ENCODE measurements at places on chromosomes 12 and 14.

DNA sequence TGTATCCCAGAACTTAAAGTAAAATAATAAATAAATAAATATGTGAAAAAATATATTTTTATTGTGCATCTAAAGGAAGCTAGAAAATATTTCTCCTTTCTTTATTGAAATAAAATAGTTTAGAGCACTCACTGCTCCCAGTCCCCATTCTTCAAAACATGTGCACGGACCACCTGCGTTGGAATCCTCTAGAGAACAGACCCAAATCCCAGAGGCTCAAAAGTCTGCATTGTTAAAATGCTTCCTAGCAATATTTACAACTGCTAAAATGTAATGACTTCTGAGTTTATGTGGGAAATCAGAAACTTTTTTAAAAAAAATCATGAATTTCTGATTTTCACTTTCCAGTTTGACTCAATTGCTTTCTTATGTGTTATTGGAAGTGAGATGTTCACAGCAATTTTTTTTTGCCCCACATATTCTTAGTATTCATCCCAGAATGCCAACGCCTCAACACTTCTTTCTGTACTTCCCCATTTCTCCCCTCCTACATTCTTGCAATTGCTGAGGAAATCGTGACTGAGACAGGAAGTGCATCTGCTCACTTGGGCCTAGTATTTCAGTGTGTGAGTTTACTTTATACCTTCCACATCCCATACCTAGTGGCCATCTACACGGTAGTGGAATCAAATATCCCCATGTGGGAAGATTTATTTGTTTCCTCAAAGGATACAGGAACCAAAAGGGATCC, 116.0 kb upstream of the FLRT2 start:
- peak; percentile 66 for DNase-seq

GRCh38 chr14:42424501-42424900, 817.8 kb downstream of the LRFN5 start:
- no peak for DNase-seq

GRCh38 chr14:20797164-20797563, 5.5 kb downstream of the RNASE1 start:
- no peak for DNase-seq

- peak; percentile 30 for DNase-seq
These were observed 84.0 kb downstream of the LRP6 start for GRCh38 chr12:12182703-12183365.

- peak; percentile 34 for DNase-seq
These were observed 5.2 kb downstream of the TRAFD1 start for GRCh38 chr12:112130441-112130998.

- peak; percentile 92 for DNase-seq
These were observed at the start of the genes GATC and TRIAP1 for GRCh38 chr12:120445911-120446843. GATC (plus strand) TSS chr12:120446444; CDS start chr12:120446481, 37 bp downstream. TRIAP1 (minus strand) TSS chr12:120446384; CDS start chr12:120446372, 12 bp downstream.

DNA sequence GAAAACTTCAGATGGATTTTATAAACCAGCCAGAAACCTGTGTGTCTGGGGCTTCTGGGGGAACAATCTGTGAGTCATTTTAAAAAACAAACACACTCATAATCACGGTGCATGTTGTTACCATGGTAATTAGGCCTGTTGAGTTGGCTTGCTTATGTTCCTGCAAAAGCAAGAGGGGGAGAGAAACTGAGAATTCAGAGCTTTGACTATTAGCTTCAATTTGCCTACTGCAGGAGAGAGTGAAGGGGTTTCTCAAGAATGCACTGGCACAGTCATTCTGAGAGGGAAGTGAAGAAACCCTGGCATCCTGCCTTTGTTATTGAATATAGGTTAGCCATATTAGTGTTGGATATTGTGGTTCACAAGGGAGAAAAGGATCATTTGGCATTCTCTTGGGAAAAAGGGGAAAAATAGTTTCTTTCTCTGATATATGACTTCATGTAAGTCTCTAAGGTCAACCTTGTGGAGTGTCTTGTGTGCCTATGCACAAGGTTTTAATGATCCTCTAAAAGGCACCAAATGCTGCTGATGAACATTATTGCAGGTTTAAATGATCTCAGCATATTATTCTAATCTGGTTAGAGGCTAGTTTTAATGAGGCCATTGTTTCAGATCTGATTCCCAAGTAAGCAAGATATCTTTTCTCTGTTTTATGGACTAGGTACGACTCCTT, 12.9 kb downstream of the GNG2 start:
- peak; percentile 86 for DNase-seq

DNA sequence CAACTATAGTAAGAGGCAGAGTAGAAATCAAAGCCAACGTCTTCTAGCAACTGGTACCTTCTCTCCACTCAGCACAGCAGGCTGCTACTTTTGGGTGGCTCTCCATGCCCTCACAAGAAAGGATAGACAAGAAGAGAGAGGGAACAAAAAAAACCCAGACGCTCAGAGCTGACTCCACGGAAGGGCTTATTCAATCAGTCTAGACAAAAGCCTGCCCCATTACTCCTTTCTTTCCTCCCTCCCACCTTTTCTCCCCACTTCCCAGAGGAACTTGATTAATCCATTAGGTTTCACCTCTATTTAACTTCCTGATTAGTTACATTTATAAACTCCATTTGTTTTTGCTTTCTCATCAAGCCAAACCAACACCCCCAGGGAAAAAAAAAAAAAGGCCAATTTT, 71.1 kb upstream of the CCDC60 start:
- no peak for DNase-seq

- no peak for DNase-seq
These were observed 54.6 kb downstream of the FAM222A start for GRCh38 chr12:109767991-109768900.

DNA sequence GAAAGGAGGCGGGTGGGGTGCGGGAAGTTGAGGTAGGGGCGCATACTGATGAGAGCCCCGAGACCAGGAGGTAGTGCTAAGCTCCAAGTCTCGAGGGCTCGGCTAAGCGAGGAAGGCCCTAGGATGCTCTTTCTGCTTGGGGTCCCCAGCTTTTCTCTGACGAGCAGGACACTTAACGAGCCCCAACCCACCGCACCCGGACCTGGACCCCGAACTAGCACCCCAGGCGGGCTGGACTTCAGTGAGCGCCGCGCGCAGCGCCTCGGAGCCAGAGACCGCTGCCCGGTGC, 4.7 kb upstream of the C1QL4 start:
- no peak for DNase-seq

GRCh38 chr14:81936902-81937301, 403.2 kb upstream of the SEL1L start:
- no peak for DNase-seq

DNA sequence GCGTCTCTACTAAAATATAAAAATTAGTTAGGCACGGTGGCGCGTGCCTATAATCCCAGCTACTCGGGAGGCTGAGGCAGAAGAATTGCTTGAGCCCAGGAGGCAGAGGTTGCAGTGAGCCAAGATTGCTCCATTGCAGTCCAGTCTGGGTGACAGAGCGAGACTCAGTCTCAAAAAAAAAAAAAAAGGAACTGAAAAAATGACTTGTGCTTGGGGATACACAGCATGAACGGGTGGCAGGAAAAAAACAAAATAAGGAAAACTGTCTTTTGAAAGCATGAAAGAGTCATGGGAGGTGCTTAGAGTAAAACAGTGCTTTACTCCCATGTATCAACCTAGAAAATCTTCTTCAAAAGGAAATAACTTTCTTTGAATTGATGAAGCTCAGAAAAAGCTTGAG, 80.8 kb downstream of the TMTC1 start:
- no peak for DNase-seq

DNA sequence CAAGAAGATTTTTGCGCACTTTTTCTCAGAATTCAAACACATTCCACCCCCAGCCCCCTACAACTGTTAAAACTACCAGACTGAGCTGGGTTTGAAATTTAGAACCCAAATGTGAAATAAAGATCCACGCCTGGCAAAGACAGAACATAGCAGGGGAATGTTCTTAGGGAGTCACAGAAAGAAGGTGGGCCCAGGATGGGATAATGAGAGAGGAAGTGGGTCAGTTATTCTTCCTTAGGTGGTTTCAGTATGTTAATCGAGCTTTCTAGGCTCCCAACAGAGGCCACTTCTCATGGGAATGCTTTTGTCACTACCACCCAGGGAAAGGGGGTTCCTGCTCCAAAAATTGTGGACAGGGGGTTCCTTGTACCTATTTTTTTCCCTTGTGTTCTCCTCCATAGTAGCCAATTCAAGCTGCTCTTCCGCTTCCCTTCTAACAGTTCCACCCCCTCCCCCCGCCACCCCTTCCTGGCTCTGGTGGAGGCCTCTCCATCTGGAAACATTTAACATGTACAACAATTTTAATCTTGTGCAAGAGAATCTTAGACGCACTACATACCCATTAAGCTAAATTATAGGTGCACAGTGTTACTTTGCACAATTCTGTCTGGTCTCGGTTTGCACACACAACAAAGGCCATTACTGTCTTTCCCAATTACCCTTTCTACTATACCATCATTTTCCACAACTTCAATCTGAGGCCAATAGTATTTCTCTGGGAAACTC, 218.1 kb downstream of the MON2 start:
- peak; percentile 96 for DNase-seq

- no peak for DNase-seq
These were observed 31.6 kb downstream of the LIMA1 start for GRCh38 chr12:50251619-50252252.

DNA sequence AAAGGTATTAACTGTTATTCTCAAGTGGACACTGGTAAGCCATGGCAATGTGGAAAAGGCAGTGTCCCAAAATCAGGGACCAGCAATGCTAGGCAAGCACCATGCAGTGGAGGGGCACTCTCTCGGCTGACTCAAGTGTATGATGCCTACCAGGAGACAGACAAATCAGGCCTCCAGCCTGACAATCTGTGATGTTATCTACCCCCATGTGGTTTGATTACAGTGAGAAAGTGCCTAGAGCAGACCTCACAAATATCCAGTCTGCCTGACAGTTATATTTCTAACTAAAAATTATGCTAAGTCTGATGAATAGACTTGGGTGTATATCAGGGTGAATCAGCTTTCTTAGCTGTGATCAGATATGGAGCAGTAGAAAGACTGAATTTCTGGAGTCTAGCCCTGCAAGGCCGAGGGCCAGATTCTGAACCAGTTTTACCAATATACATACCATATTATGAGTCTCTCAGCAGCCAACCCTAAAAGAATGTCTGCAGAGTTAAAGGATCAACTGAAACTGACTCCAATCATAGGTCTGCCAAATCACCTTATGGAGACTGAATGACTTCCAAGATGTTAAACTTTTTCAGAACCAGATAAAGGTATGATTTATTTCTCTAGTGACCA, 3.2 kb downstream of the PLBD1 start:
- no peak for DNase-seq

DNA sequence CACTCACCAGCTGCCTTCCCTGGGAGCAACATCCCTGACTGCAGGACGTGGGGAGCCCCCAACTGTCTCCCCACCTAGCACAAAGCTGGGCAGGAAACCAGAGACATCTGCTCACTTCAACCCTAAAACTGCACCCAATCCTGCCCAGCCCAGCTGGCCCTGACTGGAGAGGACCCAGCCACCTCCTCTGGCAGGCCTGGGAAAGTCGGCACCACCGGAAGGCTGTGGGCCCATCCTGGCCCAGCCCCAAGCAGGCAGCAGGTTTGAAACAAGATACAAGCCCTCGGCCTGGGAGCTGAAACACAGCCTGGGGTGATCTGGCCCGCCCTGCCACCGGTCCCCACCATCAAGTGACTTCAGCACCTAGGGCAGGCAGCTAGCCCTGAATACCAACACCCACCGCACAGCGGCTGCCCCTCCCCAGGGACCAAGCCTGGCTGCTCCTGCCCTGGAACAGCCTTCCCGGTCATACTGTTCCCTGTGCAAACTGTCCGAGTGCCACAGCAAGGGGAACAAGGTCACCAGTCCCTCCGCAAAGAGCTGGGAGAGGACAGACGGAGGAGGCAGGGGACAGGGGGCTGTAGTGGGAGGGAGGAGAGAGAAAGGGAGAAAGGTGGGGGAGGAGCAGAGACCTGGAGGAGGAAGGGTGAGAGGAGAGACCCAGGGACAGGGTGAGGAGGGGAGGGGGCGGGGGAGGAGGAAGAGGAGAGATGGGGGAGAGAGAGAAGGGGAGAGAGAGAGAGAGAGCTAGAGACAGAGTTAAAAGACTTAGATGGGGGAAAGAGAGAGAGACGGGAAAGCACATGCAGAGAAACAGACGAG, 115.7 kb downstream of the RFLNA start:
- peak; percentile 63 for DNase-seq

GRCh38 chr12:97267594-97268202, 194.9 kb upstream of the RMST start:
- no peak for DNase-seq

DNA sequence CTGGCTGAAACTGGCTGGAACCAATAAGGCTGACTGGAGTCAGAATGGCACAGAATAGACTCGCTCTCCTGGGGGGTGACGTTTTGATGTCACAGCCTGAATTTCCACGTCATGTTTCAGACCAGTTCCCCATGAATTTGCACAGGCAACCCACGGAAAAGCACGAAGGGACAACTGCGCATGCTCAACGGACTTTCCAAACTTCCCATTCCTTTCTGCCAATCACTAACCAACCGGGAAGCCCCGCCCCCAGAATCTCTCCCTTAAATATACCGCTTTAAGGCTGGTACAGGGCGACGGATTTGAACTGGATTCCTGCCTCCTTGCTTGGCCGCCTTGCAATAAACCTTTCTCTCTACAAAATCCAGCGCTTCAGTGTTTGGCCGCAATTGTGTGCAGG, 434.7 kb downstream of the APAF1 start:
- DNase-seq = no peak

DNA sequence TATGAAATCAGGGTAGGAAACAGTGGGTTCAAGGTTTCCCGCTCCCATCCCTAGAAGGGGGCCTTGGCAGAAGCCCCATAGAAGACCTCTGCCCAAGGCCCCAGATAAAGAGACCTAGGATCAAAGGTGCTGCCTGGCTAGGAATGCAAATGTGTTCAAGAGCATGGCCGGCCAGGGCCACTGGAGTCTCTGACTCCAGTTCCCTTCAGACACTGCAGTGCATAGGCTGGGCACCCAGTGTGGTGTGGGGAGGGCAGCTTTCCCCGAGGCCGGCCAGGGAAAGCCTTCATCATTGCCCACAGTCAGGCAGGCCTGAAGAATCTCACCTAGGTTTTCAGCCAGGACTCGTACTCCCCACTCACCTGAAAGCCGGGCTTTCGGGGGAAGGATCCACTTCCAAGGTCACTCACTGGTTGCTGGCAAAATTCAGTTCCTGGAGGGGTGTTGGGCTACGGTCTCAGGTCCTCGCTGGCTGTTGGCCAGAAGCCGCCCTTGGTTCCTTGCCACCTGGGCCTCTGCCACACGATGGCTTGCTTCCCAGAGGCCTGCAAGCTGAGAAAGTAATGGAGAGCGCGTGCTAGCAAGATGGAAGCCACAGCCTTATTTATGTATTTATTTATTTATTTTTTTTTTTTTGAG, 9.7 kb upstream of the PEBP1 start:
- DNase-seq = no peak

GRCh38 chr14:34496679-34497513, 34.9 kb upstream of the SPTSSA start:
- DNase-seq = peak; percentile 97

GRCh38 chr12:68538726-68539614, 71.7 kb upstream of the RAP1B start:
- DNase-seq = peak; percentile 75
